ENCODE measurements at places on chromosomes 4 and X.

- DNase-seq, result no peak
These were observed 124.6 kb downstream of the AFF2 start for GRCh38 chrX:148624951-148625474.

DNA sequence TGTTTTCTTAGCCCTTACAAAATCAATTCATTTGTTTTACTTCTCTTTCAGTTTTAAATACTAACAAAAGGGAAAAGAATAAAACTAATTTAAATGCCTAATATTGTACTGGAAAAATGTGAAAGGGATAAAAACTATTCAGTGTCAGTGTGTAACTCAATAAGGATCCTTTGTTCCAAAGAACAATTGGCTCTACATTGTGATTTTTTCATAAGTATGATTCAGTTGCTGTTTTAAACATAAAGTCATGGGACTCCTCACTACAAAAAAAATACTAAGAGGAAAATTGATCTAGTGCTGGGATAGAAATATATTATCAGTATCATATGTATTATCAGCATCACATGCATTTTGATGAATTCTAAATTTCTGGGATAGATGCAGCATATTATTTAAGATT, 199.4 kb upstream of the TRAM1L1 start:
- DNase-seq, result no peak

GRCh38 chr4:8345053-8345945, 75.7 kb downstream of the HTRA3 start:
- no peak for DNase-seq

GRCh38 chr4:87306056-87306455, 16.6 kb downstream of the HSD17B13 start:
- DNase-seq, result no peak

GRCh38 chr4:72591547-72592454, 22.8 kb upstream of the ADAMTS3 start:
- no peak for DNase-seq
